GM04503 (cell line): ENCODE measurements at places on chromosomes 1 and 21.

DNA sequence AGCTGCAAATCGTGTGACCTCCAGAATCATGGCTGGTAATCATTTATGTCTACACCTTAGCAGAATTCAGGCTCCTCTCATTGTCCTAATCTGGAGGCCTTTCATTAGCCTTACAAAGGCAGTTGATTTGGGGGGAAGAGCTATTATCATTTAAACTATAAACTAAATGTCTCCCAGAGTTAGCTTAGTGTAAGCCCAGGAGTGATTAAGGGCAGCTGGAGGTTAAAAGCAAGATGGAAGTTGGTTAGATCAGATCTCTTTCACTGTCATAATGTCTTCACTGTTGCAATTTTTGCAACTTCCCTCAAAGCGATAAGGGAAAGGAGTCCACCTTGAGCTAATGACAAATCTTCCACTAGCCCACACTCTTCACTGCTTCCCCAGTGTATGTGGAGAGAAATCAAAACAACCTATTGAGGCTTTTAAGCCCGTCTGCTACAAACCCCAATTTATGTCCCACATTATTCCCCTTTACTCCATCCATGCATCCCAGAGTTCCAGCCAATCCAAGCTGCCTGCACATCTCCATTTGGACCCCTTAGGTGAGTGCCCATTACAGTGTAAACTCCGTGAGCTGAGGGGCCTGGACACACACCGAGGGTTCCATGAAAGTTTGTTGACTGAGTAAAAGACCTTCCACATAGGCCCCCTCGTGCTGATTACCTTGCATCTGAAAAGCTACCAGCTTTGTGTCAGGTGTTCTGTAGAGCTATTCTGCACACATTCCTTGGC is 61.5 kb upstream of the KLHDC7A start:
- DNase-seq, result no peak

GRCh38 chr1:67650061-67650460 is 34.9 kb upstream of the GADD45A start:
- no peak for DNase-seq

DNA sequence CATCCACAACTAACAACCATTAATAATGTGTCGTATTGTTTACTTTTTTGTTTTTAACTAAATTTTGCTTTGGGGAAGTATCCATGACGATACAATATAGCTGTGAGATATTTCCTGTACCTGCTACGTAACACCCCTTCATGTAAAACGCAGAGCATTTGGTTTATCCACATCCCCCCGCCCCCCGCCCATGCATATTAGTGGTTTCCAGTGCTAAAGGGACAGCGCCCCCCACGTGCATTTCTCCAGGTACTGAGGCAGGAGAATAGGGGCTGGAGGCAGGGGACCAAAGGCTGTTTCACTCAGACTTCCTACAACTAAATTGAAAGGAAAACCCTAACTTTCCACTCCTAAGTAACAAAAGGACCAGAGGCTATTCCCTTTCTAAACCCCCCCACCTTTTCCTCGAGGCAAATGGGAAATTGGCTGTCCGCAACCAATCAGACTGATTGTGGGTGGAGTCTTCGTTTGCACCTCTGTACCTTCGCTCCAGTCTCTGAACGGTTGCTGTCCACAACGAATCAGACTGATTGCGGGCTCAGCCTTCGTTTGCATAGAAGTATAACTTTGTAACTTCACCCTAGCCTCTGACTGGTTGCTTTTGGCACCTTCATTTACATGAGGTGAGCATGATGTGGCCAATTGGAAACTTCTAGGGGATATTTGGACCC is 12.2 kb upstream of the RIPK4 start:
- no peak for DNase-seq

GRCh38 chr1:175521249-175522040 is 221.9 kb downstream of the TNR start:
- no peak for DNase-seq

GRCh38 chr21:37532868-37533780 is 166.6 kb downstream of the DYRK1A start:
- DNase-seq, result no peak

DNA sequence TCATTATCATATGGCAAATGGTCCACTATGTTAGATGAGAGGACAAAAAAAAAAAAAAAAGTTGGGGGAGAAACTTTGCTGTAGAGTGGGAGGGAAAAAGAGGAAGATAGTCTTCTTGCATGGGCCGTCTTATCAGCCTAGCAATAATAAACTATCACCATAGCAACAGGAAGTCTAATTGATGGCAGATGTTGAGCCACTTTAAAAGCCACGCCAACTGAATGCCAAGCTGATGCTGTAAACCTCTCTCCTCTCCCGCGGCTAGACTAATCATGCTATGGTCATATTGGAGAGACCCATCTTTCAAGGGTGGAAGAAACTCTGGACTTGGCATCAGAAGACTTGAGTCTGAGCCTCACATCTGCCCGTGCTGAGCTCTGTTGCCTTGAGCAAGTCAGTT is 122.2 kb upstream of the HOOK1 start:
- DNase-seq, result peak; percentile 96

- no peak for DNase-seq
Observed at GRCh38 chr21:34198231-34199120, 125.1 kb downstream of the MRPS6 start.

DNA sequence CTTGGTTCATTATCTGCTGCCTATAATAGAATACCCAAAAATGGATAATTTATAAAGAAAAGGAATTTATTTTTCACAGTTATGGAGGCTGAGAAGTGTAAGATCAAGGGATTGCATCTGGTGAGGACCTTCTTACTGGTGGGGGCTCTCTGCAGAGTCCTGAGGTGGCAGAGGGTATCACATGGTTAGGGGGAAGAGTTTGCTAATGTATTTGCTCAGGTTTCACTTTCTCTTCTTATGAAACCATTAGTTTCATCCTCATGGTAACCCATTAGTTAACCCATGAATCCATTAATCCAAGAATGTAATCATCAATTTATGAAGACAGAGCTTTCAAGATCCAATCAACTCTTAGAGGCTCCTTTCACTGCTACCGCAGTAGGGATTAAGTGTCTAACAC is 120.6 kb downstream of the DNM3 start:
- DNase-seq, result no peak

- no peak for DNase-seq
Observed at GRCh38 chr1:150516616-150517015, 1.1 kb downstream of the FALEC start.
